Smooth muscle cell of trachea (primary cell): ENCODE measurements at places on chromosomes 11 and 22. TPM values are rescaled to one million over a fixed set of nuclear protein-coding genes. Genes with fewer than 3 reads are reported as not detected.

The C11orf68 gene
- total RNA-seq, result 30.1 and 37.4 TPM in 2 replicates

The PARVA gene
- 34.0 and 53.1 TPM in 2 replicates for total RNA-seq

The CRYBB2 gene
- total RNA-seq, result not detected in 2 replicates

The MUC6 gene
- under 0.01 TPM in 1 of 2 replicates, not detected in the other for total RNA-seq
